ENCODE measurements at places on chromosomes 11 and 22. TPM values are rescaled to one million over a fixed set of nuclear protein-coding genes. Genes with fewer than 3 reads are reported as not detected.

DNA sequence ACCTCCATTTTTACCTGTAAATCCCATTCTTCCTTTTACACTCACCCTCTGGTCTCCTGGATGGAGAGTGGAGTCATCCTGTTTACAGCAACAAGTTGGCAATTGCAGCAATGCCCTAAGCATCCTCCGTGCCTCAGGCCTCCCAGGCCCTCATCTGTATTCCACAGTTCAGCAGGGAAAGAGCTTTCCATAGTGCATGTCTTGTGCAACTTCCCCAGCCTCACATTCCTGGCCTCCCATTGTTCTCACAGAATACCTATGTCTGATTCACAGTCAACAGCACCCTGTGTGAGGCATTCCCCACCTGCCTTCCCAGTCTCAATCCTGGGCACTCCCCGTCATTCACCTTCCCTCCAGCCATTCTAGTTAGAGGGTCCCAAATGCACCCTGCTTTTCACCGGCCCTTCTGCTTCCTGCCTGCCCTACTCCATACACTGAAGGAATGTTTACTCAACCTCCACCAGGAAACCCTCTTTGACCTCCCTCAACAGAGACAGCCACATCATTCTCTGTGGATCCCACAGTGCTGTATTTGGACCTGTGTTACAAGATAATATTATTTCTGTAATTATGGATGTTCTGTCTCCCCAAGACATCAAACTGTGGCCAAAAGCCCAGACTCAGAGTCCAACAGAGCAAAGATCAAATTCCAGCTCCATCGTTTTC lies 405.7 kb downstream of the BUD13 start:
- DNase-seq, result no peak

DNA sequence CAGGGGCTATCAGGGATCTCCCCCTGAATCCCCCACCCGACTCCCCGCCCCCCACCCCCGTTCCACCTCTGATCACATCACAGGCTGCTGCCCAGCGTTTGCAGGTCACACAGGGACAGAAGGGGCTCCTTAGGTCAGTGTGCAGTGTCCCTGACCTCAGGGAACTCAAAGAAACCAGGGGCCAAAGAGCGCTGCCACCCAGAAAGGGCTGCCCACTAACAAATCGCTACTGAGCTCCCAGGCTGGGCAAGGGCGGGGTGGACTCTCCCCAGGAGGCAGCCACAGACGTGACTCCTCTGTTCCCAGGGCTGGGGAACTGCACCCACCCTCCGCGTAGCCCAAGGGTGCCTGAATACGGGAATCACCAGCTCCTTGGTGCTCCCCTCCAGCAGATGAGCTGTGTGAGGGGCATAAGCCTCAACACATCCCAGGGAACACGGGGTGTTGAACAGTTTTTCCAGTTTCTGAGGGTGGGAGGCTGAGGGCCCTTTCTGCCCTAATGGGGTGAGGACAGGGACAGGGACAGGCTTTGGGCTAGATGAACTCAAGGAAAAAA lies 9.9 kb upstream of the POLDIP3 start:
- DNase-seq, result no peak

GRCh38 chr11:11966826-11967668 lies 41.4 kb downstream of the DKK3 start:
- DNase-seq, result no peak

- DNase-seq, result no peak
These were observed 16.7 kb upstream of the ALDH3B2 start for GRCh38 chr11:67691149-67691548.

DNA sequence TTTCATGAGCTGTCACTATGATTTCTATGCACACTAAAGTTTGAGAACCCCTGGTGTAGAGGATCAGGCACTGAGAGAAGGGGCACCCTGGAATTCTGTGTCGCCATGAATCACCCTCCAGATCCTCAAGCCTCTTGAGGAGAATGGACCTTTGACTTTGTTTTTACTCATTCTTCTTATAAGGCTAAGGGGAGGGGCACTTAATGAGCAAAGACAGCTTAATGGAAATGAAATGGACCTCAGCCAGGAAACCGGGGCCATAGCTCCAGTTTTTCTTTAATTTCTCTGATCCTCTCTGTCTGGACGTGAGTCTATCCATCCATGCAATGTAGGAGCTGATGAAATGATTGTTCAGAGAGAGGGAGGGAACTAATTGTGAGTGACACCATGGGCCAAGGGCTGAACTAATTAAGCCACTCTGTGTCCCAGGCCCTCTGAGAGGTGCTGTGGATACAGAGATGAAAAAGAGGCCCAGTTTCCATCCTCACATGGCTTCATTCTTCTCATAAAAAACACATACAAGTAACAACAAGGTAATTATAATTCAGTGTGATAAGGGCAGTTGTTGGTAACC lies 32.8 kb downstream of the OR2AT4 start:
- no peak for DNase-seq

DNA sequence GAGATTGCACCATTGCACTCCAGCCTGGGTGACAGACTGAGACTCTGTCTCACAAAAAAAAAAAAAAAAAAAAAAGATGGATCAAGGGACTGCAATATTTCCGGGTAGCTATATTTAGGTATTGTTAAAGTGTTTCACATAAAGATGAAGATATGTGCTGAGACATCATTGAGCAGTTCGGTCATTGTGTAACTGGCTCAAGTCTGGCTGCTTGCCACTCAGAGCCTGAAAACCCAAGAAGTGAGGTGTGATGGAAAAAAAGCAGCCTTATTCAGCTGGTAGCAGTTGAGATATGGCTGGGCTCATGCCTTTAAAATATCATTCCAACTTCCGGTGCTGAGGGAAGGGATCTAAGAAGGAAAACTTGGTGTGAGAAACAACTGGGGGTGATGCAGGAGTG lies 46.9 kb downstream of the LUZP2 start:
- no peak for DNase-seq

DNA sequence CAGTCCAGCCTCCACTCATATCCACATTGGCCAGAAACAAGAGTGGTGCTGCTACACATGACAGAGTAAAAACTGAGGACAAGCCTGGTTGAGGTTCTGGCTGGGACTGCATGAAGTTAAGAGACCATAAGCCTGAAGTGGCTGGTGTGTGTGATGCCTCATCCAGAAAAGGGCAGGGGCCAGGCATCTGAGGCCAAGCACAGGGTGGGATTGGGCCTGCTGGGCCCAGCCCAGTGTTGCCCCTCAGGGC lies 25.3 kb downstream of the ARVCF start:
- DNase-seq, result no peak

- no peak for DNase-seq
These were observed 312.2 kb upstream of the B3GAT1 start for GRCh38 chr11:134724106-134724778.

- DNase-seq, result no peak
These were observed 695.7 kb downstream of the BRD1 start for GRCh38 chr22:49132009-49132408.

The ASPHD2 gene
- 0.89 TPM for total RNA-seq

DNA sequence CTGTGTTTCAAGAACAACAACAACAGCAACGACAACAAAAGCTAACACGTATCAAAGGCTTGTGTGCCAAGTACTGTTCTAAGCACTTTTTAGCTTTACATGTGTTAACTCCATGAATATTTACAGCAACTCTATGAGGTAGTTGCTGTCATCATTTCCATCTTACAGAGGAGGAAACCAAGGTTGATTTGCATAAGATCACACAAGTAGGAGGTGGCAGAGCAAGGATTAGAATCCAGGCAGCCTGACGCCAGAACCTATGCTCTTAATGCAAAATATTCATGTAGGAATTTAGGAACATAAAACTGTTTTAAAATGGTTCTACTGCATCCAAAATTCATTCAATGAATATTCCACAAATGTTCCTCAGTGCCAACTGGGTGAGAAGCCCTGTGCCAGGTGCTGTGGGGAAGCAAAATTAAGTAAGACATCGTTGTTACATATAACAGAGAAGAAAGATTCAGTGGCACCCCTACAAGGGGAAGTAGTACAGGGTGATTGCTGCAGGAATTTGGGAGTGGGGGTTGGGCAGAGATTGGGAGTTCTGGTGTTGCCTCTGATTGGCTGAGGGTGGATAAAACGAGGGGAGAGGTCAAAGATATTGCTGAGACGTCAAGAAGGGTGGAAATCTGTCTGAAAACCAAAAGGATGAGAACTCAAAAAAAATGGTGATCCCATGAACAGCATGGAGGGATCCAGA lies 86.1 kb upstream of the ARHGAP20 start:
- DNase-seq, result no peak

DNA sequence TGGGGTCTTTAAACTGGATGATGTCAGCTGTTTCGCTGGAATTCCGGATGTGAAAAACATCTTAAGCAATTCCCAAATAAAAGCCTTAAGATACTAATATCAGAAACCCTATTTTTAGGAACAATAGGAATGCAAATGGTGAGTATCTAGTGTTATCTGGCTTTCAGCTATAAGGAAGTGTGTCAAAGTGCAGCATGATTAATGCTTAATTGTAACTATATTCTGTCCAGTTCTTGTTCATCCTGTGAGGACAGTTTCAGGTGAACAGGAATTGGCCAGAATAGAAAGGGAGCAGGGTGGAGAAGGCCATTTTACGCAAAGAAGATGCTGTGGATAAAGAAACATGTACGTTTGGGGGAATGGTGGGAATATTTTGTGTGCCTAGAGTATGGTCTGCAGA lies 108.2 kb downstream of the RASSF10 start:
- no peak for DNase-seq

DNA sequence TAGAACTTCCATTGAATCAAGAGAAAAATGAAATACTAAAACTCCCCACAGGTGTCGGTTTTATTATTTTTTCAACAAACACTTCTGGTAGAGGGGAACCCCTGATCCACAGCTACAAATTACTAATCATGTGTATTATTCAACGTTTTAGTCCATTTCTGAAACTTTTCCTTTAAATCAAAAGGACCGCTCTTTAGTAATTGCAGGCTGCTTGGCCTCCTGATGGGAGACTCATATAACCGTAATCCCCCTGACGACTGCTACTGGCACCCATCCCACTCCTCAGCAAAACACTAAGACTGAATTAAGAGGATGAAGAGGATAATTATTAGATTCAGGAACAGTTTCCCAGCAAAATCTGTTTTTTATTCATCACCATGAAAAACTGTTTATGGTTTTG lies 46.4 kb downstream of the PAX6 start:
- DNase-seq, result no peak

- no peak for DNase-seq
These were observed 13.3 kb upstream of the CEP295 start for GRCh38 chr11:93648158-93648557.
